ENCODE measurements at places on chromosomes 11 and 22. TPM values are rescaled to one million over a fixed set of nuclear protein-coding genes. Genes with fewer than 3 reads are reported as not detected.

BTBD18 gene
- not detected for total RNA-seq

GRCh38 chr11:709109-709997 is 3.3 kb downstream of the EPS8L2 start:
- DNase-seq = no peak

GRCh38 chr11:17259519-17259918 is 17.0 kb upstream of the NUCB2 start:
- no peak for DNase-seq

DNA sequence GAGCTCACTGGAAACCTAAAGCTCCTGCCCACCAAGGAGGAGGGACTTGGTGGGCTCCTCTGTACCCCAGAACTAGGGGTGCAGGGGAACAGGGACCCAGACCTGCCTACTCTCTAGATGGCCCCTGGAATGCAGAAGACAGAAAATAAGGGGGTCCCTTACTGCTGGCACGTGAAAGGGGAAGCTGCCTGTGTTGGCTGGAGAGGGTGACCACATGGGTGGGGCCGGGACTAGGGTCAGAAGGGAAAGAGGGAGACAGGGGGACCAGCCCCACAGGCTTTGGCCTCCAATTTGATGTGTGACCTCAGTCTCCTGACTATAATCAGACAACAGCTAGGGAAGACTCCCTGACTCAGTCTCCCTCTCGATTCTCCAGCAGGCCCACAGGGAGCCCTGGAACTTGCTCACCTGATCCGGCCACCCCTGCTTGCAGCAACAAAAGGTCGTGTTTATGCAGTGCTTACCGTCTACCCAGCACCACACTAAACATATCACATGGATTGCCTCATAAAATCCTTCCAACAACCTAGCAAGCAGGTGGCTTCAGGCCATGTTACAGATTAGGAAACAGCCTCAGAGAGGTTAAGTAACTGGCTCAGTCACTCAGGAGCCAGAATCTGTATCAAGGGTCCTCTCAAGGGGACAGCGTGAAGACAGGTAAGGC is 10.2 kb downstream of the ARAP1 start:
- DNase-seq = no peak

DNA sequence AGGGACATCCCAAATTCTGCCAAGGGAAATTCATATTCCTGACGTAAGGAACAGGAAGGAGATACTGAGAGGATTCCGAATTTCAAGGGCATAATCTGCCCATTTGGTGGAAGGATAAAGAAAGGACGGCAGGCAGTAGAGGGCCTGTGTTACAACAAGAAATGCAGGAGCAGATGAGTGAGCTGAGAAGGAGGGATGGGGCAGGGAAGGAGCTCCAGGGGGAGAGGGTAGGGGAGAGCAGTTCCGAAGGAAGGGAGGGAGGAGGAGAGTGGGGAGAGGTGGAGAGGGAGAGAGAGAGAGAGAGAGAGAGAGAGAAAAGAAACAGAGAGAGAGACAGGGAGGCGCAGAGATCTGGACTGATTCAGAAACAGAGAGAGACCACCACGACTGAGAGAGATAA is 843 bp downstream of the OPCML start:
- peak; percentile 74 for DNase-seq
